ENCODE measurements at places on chromosomes 12 and 14. TPM values are rescaled to one million over a fixed set of nuclear protein-coding genes. Genes with fewer than 3 reads are reported as not detected.

DNA sequence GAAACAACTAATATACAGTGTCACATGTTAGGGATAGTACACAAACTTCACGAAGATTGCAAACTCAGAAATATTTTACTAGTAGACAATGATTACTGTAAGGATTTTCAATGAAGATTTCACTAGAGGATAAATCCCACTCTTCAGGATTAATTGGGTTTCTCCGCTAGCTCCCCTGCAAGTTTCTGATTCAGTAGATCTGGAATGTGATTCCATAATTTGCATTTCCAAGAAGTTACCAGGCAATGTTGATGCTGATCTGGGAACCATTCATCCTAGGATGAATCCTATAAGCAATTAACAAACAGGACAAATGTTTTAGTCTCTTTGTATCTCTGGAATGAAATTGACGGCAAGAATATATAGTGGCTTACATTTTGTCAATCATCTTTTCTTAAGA is 272.4 kb downstream of the ALX1 start:
- no peak for DNase-seq

DNA sequence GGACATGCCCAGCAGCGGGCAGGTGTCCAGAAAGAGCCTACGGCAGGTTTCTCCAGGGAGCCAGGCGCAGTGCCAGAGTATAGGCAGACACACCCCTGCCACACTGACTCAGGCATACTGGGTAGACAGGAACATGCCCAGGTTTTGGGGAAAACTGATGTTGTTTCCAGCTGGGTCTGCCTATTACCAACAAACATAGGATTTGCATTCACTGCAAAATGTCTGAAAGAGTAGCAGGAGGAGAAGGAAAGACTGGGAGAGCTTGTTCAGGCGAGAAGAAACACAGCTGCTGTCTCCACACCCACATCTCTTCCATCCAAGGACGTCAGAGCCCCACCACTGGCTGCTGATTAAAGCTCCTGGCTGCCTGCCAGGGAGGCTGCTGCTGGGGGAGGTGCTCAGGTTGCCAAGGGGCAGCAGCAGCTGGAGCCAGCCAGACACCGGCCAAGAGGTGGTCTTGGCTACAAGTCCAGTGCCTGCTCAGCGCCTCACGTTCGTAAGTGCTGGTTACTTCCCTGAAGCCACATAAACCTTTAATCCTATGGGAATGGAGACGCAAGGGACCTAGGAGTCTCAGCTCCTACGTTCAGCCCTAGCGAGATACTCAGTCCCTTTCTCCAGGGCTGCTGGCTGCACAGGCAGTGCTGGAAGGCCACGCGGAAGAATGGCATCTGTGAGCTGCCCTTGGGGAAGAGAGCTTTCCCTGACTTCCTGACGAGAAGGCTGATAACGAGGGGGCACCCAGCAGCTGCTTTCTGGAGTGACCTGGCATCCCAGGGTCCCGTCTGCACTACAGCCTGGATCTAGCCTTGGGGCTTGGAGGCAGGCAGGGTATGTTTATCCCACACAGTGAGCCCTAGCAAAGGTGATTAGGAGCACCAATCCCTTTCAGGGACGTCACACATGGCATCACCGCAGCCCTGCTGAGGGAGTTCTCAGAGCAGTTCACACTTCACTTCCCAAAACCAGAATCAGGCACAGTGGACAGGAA is 58.1 kb downstream of the PLEKHG3 start:
- no peak for DNase-seq

- no peak for DNase-seq
Observed at GRCh38 chr14:55813630-55814029, 233.6 kb downstream of the KTN1 start.

MRPL42 gene
- total RNA-seq = 64.0 TPM

WNK1 gene
- total RNA-seq = 131 TPM

CLEC4A gene
- 0.99 TPM for total RNA-seq

SLC5A8 gene
- not detected for total RNA-seq
